ENCODE measurements at places on chromosomes 12 and 14.

- no peak for DNase-seq
These were observed 21.7 kb upstream of the KRT83 start for GRCh38 chr12:52342781-52343490.

DNA sequence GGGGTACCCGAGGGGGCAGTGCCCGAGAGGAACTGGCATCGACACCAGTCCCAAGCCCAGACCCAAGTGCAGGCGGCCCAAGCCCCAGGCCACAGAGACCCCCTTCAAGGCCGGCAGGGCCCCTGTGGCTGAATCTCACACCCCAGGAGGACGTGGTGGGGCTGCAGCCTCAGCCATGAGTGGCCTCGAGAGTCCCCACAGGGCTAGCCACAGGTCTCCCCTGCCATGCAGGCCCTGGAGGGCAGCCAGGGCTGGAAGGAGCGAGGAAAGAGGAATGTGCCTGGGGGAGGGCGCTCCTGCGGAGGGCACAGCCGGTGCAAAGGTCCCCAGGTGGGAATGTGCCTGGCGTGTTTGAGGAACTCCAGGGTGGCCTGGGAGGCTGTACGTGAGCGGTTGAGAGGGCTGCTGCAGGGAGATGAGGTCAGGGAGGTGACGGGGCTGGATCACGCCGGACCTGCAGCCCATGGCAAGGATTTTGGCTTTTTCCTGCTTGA, 86.1 kb downstream of the NCOR2 start:
- DNase-seq, result no peak

GRCh38 chr14:77825895-77826519, 26.1 kb downstream of the ADCK1 start:
- DNase-seq, result no peak

GRCh38 chr14:79852950-79853744, 358.2 kb downstream of the DIO2 start:
- DNase-seq, result no peak

GRCh38 chr14:60723116-60723906, 840 bp downstream of the SIX4 start:
- no peak for DNase-seq

- DNase-seq, result no peak
These were observed 58.6 kb downstream of the KCNA5 start for GRCh38 chr12:5102261-5102789.

GRCh38 chr12:4780641-4781611, 60.7 kb downstream of the GALNT8 start:
- DNase-seq, result no peak

DNA sequence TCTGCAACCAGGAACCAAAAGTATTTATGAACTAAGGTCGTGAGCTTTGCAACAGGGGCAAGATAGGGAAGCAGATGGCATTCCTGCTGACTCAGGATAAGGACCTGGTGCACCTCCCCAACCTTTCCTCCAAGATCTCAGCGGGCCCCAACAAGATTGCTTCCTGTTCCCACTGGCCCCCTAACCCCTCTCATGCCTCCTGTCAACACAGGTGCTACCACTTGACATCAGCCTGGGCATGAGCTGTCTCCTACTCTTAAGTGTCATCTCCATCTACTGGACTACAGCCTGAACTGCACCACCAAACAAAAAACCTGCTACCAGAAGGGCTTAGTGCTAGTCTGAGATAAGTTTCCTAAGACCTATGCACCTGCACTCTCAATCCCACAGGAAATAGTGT, 32.7 kb downstream of the MED6 start:
- no peak for DNase-seq

- DNase-seq, result no peak
These were observed 34.3 kb upstream of the LRP6 start for GRCh38 chr12:12301122-12301521.

DNA sequence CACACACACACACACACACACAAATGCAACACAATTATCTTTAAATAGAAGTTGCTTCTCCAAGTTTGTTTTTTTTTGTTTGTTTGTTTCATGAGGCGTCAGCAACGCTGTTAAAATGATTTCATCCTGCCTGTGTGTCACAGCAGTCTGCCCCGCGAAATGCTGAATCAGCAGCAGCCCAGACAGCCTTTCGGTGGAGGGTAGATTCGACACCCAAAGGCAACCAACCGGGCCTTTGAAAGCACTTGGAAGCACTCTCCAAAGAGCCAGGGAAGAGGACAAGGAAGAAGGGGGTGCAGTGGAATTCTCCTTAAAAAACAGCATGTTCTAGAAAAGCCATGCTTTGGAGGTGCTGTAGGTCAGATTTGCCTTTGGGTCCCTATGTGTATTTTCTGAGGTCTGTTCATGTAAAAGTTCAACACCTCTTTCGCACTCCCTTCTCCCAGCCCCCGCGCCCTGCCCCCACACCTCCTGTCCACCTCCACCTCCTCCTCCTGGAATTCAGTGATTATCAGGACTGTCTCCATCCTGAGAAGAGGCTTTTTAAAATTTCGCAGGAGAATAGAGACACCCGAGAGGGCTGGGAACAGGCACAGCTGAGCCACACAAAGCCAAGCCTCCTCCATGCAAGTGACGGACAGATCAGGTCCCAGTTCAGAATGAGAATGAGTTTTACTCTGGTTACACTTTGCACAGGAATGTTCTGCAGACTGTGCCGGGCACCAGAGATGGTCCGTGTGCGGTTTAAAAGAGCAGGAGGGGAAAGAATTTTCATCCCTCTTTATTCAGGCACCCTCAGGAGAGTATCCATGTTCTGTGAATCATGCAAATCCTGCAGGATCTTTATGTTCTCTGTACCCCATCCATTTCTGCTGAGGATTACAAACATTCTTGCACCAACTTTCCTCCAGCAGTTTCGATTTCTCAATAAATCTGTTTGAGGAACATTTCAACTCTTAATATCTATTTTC, 177.9 kb downstream of the ETV6 start:
- no peak for DNase-seq

DNA sequence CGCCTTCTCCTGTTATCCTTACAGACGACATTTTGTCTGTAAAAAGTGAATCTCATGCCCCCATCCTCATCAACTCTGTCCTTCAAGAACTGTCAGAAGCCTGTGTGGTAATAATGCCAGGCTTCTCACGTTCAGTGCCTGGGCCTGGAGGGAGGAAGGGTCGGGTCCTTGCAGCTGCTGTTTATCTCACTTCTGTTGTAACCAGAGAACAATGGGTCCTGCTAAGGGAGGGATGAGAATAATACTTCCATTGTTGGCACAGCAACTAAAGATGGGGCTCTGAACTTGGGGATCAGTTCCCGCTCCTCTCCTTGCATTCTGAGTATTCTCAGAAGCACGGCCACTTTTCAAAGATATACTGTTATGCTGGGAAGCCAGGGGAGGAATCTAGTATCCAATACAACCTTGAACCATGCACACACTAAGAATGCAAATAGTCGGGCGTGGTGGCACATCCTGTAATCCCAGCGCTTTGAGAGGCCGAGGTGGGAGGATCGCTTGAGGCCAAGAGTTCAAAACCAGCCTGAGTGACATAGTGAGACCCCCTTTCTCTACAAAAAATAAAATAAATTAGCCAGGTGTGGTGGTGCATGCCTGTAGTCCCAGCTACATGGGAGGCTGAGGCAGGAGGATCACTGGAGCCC, 38.8 kb upstream of the NINJ2 start:
- no peak for DNase-seq

- DNase-seq, result no peak
These were observed 26.0 kb downstream of the SCYL2 start for GRCh38 chr12:100293017-100293416.

GRCh38 chr14:89428546-89429198, 11.6 kb upstream of the FOXN3 start:
- no peak for DNase-seq

DNA sequence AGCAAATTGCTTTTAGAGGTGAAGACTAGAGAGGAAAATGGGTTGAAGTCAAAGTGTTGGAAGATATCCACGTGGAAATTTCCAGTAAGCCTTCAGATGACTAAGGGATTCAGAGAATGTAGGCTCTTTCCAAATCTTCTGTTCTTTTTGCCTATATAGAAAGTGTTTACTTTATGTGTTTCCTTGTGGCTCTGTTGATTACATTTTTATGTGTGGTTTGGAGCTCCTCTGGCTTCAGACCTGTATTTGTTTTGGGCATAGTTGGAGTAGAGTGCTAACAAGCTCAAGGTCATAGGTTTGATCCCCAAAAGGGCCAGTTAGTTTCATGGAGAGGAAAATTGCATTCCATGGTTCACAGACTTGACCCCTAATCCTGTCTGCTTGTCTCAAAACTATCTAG, 91.9 kb downstream of the IGF1 start:
- DNase-seq, result no peak

GRCh38 chr14:84929834-84930233, 600.1 kb upstream of the FLRT2 start:
- DNase-seq, result no peak

DNA sequence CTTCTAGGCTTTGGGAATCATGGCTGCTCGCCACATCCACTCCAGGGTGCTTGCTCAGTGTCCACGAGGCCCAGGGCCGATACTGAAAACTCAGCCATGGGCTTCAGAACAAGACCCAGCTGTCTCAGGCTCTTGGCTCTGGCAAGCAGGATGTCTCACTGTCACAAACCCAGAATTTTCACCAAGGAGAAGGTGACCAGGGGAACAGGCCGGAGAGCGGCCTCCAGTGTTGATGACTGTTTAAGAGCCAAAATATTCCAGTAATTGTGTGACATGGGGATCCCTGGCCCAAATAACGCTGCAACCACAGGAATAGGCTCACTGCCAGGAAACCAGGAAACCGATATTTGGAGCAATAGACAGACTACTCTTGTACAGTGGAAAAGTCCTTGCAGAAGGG, 9.8 kb upstream of the SERPINA5 start:
- no peak for DNase-seq

GRCh38 chr12:102437511-102437910, 42.9 kb downstream of the IGF1 start:
- DNase-seq, result no peak

- no peak for DNase-seq
These were observed 162.7 kb downstream of the ETV6 start for GRCh38 chr12:11812241-11812585.

GRCh38 chr14:64861916-64862315, 17.8 kb downstream of the SPTB start:
- DNase-seq, result no peak

- no peak for DNase-seq
These were observed 96.2 kb downstream of the KICS2 start for GRCh38 chr12:64125913-64126312.

DNA sequence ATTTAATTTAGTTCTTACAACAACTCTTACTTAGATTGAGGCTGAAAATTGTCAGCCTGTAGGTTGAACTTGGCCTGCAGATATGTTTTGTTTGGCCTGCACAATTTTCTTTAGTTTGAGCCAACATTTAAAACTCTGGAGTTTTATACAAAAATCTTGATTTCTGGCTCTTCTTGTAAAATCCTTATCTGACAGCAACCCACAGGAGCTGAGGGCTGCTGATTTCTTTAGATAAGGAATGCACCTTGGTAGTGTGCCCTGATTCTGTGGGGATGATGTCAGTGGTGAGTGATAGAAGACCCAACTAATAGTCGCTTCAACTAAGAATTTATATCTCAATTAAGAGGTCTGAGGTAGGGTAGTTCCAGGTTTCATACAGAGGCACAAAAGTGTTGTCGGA, 49.5 kb downstream of the SOCS2 start:
- DNase-seq, result no peak

DNA sequence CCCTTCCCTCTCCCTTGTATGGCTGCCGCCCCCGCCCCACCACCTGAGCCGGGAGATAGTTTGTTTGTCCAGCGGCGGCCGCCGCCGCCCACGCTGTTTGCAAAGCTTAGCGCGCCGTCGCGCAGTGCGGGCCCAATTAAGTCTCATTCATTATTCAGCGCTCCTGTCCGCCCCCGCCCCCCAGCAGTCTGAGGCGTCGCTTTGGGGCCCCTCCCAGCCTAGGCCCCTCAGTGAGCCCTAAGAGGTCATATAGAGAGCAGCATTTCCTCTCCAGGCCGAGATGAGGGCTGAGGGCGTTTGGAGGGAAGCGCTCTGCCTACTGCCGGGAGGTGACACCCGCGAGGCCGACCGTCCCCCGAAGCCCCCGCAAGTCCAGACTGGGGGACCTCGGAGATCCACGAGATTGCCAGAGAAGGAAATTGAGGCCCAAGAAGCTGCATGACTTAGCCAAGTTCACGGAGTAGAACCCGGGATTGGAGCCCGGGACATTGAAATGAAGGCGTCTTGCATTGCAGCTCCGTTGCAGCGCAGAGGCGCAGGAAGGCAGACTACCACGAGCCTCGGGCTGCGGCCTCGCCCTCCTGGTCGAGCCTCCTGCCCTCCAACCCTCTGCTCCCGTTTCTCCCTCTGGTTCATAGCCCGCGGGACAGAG, at the start of gene DNAJC22:
DNAJC22 (plus strand) TSS at position 230 of the 652 bp plus-strand sequence. CDS start 1,985 bp downstream, outside the sequence.
- no peak for DNase-seq

GRCh38 chr14:37131205-37131604, 41.2 kb downstream of the SLC25A21 start:
- no peak for DNase-seq

GRCh38 chr14:92515546-92516343, 2.2 kb downstream of the RIN3 start:
- no peak for DNase-seq

DNA sequence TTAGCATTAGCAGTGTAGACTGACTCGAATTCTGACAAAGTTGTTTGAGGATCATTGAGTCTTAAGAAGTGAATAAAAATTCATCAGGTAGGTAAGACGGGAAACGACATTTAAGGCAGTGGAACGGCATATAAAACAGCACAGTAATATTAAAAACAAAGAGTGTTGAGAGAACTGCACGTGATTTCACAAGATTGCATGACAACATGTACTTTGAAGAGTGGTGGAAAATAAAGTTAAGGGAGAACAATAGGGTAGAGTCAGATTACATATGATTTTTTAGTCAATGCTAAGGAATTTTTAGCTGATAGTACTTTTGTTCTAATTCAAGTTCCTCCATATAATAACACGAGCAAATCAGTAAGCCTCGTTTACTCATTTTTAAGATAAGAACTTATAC, 115.4 kb downstream of the SOX5 start:
- no peak for DNase-seq

Measured in SK-N-MC (cell line).